ENCODE measurements at places on chromosomes 7 and 10.
A peak's percentile ranks its signal among the peaks of the same experiment; 100 is the strongest.

DNA sequence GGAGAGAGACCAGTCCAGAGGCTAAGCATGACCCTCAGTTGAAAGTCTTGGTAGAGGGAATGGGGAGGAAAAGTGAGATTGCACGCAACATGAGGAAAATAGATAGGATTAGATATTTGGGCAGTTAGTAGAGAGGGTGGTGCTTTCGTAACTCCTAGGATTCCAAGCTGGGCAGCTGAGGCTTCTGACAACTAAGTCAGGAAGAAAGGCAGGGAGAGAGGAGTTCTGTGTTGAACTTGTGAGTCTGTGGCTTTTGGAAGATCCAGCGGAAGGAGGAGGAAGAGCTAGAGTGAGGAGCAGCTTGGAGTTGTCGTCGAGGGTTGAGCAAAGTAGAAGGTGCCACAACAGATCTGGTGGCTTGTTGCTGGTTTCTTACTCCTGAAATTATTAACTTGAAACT, 21.8 kb downstream of the CUL1 start:
- no peak for DNase-seq

- peak; percentile 42 for DNase-seq
These were observed 11.1 kb upstream of the CRTAC1 start for GRCh38 chr10:98041352-98042043.

- DNase-seq: no peak
These were observed 125.1 kb downstream of the THSD7A start for GRCh38 chr7:11706666-11707605.

DNA sequence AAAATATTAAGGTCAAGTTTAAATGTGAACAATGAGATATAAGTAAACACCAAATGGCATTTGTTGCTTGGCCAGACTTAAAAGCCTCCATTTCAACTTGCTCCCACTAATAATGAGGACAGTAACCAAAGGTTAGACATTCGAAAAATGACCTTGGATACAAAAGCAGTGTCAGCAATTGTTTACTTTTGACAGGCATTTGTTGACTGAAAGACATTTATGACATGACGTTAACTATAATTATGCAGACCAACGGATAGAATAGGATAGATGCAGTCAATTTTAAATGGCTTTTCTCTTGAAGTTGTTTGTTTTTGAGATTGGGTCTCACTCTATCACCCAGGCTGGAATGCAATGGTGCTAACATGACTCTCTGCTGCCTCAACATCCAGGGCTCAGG, 6.3 kb upstream of the WNT16 start:
- no peak for DNase-seq

- DNase-seq: no peak
These were observed 74.1 kb downstream of the HERC4 start for GRCh38 chr10:68001000-68001399.

GRCh38 chr10:117139581-117140524, 1.8 kb upstream of the VAX1 start:
- DNase-seq: no peak

GRCh38 chr10:62414359-62414758, 40.2 kb downstream of the ZNF365 start:
- no peak for DNase-seq

DNA sequence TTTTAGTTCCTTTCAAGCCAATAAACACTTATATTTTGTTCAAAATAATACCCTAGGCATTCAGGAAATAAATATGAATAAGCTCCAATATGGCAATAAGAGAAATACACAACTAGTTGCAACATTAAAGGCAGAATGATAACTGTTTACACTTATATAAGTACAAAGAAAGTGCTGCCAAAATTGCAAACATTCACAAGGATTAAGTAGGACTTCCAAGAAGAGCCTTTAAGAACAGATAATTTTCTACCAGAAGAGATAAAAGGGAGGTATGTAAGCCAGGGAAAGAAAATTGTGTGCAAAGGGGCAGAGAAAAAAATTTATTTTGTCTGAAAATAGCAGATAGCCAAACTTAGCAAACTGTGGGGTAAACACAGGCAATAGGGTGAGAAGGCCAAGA, 83.8 kb downstream of the CTNNA3 start:
- no peak for DNase-seq

- no peak for DNase-seq
These were observed 76.8 kb upstream of the PITRM1 start for GRCh38 chr10:3249307-3249889.

GRCh38 chr7:6631605-6632004, 5.5 kb upstream of the ZNF316 start:
- no peak for DNase-seq

- DNase-seq: no peak
These were observed 683.0 kb upstream of the LRRTM3 start for GRCh38 chr10:66242885-66243284.

- no peak for DNase-seq
These were observed 338.2 kb upstream of the AOAH start for GRCh38 chr7:37062560-37062859.

DNA sequence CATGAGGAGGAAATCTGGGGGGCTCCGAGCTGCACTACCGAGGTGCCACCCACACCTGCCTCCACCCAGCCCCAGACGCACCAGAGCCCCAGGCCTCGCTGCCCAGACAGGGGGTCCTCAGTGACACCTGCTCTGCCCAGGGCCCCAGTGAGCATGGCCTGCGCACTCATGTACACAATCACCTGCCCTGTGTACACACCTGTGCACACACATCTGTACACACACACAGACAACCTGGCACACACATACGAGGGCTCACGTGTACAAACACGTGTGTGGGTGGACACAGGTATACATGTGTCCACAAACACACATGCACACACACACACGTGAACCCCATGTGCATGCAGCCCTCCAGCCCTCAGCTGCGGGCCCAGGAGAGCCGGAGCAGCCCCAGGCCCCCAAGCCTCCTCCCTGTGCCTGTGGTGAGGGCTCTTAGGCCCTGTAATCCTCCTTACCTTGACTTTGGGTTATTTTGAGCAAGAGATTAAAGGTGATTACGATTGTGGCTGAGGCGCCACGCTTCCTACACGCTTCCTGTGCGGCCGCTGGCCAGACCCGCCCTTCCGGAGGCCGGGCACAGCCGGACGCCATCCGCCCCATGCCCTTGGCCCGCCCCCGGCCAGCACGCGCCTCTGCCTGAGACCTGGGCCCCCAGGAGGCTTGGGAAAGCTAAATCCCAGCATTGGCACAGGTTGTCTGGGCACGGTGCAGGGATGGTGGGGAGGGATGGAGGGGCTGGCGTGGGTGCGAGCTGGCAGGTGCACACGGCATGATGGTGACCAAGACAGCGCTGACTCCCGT, 71.9 kb downstream of the ELFN1 start:
- no peak for DNase-seq

DNA sequence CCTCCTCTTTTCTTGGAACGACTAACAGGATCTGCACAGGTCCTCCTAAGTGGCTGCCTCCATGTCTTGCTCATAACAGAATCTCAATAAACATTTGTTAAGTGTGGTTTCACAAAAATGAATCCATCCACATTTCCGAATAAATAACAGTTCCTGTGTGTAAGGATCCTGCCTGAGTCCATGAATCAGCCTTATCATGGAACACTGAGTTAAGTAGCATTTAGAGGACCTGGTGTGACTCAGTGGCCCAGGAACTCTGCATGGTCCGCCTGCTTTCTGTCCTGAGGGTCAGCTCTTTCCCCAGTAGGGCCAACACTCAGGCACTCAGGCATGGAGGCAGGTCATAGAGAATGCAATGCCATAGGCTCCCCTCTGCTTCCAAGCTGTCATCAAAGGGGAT, 15.8 kb upstream of the C10orf90 start:
- no peak for DNase-seq

GRCh38 chr10:58217612-58218011, 50.1 kb downstream of the IPMK start:
- no peak for DNase-seq

DNA sequence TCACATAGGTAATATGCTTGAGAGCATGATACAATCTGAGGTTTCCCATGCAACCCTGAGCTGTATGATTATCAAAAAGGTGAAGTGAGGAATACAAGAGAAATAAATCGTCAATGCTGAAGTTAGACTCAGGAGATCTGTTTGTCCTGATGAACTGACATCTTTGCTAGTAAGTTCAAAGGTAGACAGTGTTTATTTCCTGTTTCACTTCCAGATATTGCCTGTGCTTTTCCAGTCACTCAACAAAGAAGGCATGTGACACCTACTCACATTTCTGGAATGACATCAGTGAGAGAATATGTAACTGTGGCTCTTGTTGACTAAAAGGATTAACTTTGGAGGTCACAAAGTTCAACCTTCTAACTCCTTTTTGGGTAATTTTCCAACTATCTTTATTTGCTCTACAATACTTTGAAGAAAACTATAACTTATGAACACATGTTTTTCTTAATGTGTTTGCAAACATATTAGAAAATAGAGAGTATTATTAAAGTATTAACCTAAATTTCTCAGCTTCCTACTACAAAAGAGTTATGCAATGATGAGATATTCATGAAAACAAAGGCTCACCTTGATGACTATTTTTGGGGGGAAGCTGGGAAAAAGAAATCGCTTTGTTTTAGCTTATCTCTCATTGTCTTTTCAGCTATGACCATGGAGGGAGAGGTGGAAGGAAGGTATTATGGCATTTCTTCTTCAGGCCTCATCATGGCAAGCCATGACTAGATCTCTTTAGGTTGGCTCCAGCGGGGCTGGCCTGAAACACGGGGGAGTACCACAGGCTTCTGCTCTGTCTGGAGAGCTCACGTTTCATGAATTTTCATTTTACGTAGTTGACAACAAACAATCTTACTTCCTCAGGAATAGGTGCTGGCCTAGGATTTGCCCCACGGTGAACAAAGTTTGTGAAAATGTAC, 214.7 kb upstream of the SLC26A5 start:
- no peak for DNase-seq

DNA sequence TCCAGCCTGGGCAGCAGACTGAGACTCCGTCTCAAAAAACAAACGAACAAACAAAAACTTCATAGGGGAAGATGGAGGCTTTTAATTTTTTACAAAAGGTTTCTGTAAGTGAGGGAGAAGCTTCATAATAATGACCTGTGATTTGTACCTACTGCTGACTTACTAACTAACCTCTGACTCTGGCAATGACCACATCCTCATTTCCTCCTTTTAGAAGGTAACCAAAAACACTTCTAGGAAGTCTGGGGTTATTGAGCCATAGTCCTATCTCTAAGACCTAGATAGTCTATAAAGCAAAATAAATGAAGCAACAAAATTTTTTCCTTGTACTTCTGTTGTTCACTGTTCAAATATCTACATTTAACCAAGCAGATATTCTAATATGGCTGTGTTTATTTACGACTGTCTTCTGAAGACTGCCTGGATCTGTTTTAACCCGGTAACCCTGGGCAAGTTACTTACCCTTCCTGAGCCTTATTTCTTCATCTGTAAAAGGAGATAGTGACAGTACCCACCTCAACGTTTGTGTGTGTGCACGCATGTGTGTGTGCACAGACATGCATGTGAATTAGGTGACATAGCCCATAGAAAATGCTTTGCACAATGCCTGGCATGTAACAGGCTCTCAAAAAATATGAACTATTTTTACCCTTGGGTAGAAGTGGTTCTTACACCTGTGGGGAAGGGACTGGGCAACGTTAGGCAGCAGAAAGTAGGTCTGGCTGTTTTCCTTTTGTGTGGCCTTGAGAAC, 30.8 kb upstream of the SMNDC1 start:
- no peak for DNase-seq

- DNase-seq: no peak
These were observed at the start of gene NEBL for GRCh38 chr10:20897146-20897825. TSS of gene NEBL (minus strand) at chr10:20897311. CDS start at chr10:20897205, 106 bp downstream.

- no peak for DNase-seq
These were observed 494.3 kb downstream of the PTPRN2 start for GRCh38 chr7:158093156-158093796.

DNA sequence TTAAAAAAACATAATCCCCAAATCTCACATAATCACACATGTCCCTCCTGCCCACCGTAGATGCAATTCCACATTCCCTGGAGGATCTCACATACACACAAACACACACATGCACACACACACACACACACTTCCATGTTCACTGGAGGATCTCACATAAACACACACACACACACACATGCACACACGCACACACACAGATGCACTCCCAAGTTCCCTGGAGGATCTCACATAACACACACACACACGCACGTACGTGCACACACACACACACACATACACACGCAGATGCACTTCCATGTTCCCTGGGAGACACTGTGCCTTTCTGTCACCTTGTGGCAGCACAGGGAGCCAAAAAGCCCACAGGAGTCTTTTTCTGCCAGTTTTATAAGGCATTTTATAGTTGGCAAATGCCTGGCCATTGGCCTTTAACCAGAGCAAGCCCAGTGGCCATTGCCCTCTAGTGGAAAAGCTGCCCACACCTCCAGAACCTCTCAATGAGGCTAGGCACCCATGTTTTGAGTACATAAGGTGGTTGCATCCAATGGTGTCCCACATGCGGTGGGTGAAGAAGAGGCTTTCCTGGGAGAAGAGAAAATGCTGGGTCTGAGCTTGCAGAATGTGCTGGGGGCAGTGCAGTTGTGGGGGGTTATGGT, 115.4 kb upstream of the ACBD5 start:
- no peak for DNase-seq

DNA sequence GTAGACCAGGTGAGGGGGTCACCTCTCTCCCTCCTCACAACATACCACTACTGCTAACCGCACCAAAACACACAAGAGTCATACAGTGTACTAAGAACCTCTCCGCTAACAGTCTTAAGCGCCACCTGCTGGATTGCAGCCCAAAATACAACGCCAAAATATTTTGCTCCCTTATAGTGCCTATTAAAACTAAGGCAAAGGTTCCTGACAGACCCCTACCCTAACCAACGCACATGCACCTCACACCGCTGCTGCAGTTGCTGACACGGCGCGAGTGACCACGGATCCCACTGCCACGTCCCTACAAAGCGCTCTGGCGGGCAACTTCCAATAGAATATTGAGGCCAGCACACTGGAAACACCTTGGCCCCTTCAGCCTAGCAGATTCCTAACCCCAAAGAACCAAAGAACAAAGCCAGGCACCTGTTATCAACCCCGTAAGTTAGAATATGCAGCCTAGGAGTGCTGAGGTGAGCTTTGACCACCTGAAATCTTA, 563.6 kb upstream of the SEMA3D start:
- no peak for DNase-seq

DNA sequence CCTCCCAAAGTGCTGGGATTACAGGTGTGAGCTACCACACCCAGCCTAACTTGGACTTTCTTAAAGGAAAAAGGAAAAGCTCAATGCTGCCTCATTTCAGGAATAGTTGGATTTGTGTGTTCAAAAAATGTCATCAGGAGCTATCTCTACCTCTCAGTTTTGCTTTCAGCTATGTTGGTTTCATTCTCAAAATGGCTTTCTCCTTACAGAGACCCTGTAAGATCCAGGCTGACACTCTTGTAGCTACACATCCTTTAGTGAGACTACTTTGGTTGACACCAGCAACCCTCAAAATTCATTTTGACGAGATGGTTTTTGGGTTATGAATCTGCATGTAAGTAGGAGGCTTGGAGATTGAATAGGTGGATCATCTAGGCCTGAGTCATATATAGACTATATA, 269.7 kb upstream of the SORCS1 start:
- no peak for DNase-seq

- DNase-seq: no peak
These were observed 959 bp upstream of the ATRNL1 start for GRCh38 chr10:115092258-115092554.

- DNase-seq: no peak
These were observed 19.2 kb downstream of the GNA12 start for GRCh38 chr7:2824678-2825461.

- DNase-seq: no peak
These were observed 107.8 kb downstream of the ANK3 start for GRCh38 chr10:60281792-60282353.

GRCh38 chr10:119469325-119469707, 73.2 kb downstream of the RGS10 start:
- DNase-seq: no peak

- no peak for DNase-seq
These were observed 117.7 kb downstream of the ARHGAP21 start for GRCh38 chr10:24606021-24606420.

All from activated naive CD8-positive, alpha-beta T cell treated with anti-CD3 and anti-CD28 coated beads for 36 hours (primary cell).